ENCODE measurements at places on chromosomes 5 and 9.

DNA sequence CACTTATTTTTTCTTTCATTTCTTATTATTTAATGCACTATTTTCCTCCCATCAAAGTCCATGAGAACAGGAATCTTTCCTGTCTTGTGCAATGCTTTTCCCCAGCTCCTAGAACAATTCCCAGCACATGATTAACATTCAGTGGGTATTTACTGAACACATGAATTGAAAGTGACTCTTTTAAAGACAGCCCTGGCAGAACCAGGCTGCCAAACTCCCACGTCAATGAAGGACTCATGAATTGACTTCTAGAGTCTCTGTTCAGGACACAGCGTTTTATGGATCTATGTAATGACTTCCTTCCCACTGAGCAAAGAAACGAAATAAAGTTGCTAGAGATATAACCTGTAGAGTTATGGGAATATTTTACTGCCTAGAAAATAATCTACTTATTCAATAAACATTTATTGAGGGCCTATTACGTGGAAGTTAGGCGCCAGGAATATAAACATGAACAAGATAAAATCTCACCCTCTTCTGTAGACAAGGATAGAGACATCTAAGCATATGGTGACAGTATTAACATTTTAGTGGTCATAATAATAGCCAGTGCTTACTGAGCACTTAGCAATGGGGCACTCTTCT lies 485.9 kb upstream of the KLF4 start:
- DNase-seq = no peak

DNA sequence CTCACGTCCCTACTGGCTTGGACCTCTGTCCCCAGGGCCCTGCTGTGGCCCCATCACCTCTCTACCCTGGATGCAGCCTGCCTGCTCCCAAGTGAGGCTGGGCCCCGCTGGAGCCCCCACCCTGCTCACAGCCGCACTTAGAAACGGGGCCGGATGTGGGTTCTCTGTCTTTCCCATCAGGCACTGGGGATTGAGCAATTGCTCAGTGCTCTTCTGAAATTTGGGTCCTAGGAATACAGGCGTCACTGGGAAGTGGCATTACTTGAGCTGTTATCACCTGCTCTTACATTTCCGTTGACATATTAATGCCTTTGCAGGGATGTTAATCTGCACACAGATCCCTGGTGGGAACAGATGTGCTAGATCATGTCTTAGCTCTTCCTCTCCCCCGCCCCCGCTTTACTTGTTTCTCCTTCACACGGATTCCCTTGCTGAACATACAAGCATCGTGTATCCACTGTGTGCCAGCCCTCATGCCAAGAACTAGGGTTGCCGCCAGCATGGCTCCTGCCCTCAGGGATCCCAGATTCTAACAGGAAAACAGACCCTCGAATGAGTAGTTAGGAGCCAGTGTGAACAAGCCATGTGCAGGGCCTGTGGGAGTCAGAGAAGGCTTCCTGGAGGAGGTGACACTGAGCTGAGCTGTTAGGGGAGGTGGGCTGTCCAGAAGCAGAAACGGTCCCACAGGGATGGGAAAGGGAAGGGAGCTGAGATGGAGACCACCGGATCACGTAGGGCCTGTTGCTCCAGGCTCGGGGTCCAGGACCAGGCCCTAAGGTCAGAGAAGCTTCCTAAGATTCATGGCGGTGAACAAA lies 65.1 kb downstream of the NEK6 start:
- no peak for DNase-seq

- DNase-seq = no peak
Observed at GRCh38 chr5:146051678-146052077, 53.7 kb downstream of the PLAC8L1 start.

- peak; percentile 51 for DNase-seq
Observed at GRCh38 chr5:167839065-167839464, 452.4 kb upstream of the WWC1 start.

- DNase-seq = peak; percentile 64
Observed at GRCh38 chr9:19127871-19128500, 694 bp upstream of the PLIN2 start.

- DNase-seq = peak; percentile 73
Observed at GRCh38 chr9:9002826-9003583, 1203.4 kb upstream of the DMAC1 start.

GRCh38 chr5:14655146-14655741 lies 9.3 kb upstream of the OTULIN start:
- DNase-seq = peak; percentile 48

- no peak for DNase-seq
Observed at GRCh38 chr5:39452846-39453245, 28.1 kb upstream of the DAB2 start.

- no peak for DNase-seq
Observed at GRCh38 chr9:127137640-127138360, 15.4 kb upstream of the ANGPTL2 start.

GRCh38 chr5:180820788-180821321 lies 18.2 kb upstream of the MGAT1 start:
- peak; percentile 45 for DNase-seq

Data from NCI-H69 (cell line).